Dorsolateral prefrontal cortex (tissue), 122 donors: ENCODE measurements at places on chromosomes 7 and 10.

- no peak for DNase-seq
Observed at GRCh38 chr7:101884671-101885596, 67.5 kb downstream of the CUX1 start.

DNA sequence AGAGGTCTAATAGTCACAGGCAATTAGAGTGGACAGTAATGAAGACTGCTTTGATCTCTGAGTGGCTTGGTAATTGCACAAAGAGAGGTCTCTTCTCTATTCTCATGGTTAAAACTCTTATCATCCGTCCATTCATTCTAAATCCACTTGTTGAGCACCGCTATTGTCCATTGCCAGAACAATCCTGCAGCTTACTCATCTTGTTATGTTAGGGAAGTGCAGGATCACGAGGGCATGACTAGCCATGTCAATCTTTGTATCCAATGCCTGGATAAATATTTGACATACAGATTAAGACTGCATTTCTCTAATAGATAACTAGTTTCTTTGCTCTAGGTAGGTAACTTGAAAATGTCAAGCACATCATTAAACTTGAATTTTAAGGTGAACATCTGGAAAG is 14.9 kb downstream of the SFTPD start:
- no peak for DNase-seq

- DNase-seq = no peak
Observed at GRCh38 chr7:158782761-158783401, 46.4 kb downstream of the ESYT2 start.

DNA sequence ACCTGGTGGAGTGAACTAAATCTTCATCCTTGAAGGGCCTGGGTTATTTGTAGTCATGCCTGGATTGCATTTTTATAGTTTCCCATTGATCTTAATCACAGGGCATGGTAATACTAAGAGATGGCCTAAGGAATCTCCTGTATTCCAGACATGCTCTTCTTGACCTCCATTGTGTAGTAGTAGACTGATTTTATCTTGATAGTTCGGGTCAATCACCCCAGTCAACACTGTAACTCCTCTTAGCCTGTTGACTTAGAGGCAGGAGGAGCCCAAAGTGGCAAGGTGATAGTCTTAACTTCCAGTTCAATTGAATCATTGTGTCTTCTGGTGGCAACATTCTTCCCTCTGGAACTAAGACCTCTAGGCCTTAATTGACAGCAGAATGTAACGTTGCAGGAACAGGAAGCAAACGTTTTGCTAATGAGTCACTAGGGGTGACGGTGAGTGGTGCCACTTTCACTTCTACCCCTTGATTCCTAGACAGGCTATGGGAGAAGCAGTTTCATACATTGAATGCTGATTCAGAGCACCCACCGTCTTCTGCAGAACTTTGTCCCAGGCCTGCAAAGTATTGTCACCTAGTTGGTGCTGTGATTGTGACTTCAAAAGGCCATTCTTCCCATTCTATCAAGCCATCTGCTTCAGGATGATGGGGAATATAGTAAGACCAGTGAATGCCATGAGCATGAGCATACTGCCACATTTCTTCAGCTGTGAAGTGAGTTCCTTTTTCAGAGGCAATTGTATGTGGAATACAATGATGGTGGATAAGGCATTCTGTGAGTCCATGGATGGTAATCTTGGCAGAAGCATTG is 24.0 kb upstream of the PAPSS2 start:
- DNase-seq = no peak

DNA sequence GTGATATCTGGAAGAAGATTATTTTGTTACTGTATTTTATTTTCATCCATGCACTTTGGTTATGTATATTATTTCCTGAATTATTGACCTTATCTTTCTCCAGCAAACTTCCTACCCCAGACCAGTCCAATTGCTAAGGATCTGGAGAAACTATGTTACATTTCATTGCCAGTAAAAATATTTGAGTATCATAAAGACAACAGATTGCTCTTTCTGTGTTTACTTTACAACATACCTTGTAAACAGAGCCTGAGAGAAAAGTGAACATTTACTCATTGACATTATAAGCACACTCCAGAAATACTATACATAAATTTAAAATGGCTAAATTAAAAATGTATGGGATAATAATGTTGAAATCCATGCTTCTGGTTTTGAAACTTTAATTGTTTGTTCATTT is 186.2 kb upstream of the FAM3C start:
- DNase-seq = no peak
